ENCODE measurements at places on chromosomes 2 and 18. TPM values are rescaled to one million over a fixed set of nuclear protein-coding genes. Genes with fewer than 3 reads are reported as not detected.

The NAT8 gene
- not detected for polyA plus RNA-seq

The SERPINB4 gene
- 1.0 TPM for polyA plus RNA-seq

The TAF4B gene
- polyA plus RNA-seq, result 1.6 TPM

The ABCB11 gene
- 0.02 TPM for polyA plus RNA-seq

The ARHGEF33 gene
- 0.71 TPM for polyA plus RNA-seq

The UGT1A3 gene
- polyA plus RNA-seq, result not detected

The ICOS gene
- polyA plus RNA-seq, result 0.49 TPM

The GLI2 gene
- polyA plus RNA-seq, result 1.1 TPM

The LYPD1 gene
- 1.2 TPM for polyA plus RNA-seq

The POTEJ gene
- polyA plus RNA-seq, result not detected

The EN1 gene
- not detected for polyA plus RNA-seq

The SCYGR4 gene
- not detected for polyA plus RNA-seq

The LOXL3 gene
- polyA plus RNA-seq, result 7.3 TPM

The ANKRD30B gene
- polyA plus RNA-seq, result not detected
